ENCODE measurements at places on chromosomes 7 and 10.

GRCh38 chr10:98919899-98920298, 315.8 kb downstream of the HPSE2 start:
- DNase-seq = no peak

DNA sequence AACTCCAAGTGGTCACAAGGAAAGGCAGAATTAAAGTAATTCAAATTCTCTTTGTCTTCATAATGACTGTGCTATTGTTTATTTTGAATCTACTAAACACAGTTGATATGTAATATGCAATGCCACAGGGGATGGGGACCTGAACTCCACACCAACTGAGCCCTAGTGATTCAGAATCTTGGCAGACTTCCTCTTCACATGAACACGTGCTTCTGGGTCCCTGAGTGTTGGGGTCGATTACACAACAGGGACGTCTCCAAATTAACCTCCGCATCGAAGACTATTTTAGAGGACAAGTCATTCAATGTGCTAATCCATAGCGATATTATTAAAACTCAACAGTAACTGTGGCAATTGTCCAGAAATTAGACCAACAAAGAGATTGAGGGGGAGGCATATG, 95.3 kb upstream of the CARD11 start:
- DNase-seq = no peak

DNA sequence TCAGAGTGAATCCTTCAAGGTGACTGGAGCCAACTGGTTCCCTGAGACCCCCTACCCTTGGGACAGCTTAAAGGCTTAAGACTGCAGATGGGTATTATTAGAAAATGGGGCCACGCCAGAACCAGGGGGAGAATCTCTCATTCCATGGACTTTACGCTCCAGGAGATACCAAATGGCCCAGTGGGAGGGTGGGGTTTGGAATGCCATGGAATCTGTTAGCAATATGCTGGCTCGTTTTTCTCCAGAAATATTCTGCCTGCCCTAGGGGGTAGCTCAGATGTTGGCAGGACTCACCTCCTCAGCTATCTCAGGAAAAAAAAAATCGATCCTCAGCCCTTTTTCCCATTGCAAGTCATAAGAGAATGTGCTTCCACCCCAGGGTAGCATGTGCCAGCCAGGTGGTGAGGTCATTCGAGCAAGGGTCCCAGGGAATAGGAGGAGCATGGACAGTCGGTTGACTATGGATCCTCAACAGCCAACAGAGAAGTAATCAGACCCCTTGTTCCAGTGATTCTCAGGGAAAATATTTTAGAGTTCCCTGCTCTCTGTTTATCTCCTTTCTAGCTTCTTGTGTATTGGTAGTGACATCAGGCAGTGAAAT, 22.9 kb downstream of the SVIL start:
- no peak for DNase-seq

DNA sequence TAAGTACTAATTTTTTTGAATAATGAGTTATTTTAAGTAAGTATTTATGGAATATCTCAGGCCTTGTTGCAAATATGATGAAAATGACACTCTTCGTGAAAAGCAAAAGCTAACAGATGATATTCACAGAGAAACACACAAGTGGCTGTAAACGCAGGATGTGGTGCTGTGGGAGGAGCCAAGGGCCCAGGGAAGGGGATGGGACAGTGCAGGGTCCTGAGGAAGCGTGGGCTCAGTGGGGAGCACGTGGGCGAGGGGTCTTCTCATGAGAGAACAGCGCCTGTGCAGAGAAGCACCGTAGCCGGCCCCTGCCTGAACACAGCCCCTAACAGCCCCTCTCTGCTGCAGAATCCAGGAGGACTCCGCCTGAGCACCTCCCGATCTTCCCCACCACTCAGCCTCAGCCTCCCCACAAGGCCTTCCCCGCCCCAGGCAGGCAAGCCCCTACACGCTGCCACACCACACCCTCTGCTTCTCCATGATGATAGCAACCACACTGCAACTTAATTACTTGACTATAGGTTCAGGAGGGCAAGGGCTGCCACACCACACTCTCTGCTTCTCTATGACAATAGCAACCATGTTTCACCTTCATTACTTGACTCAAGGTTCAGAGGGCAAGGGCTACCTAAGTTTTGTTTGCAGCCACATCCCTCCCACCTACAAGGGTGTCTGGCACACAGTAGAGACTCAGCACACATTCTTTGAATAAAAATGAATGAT, 152.6 kb upstream of the RNF32 start:
- DNase-seq = no peak

- no peak for DNase-seq
Observed at GRCh38 chr10:33047655-33048054, 89.6 kb upstream of the ITGB1 start.

GRCh38 chr10:132632091-132632561, 94.5 kb downstream of the INPP5A start:
- DNase-seq = no peak

All from activated CD8-positive, alpha-beta memory T cell treated with anti-CD3 and anti-CD28 coated beads for 1 hour (primary cell).